Posterior vena cava (tissue), 2 donors: ENCODE measurements at places on chromosomes 5 and 9. TPM values are rescaled to one million over a fixed set of nuclear protein-coding genes. Genes with fewer than 3 reads are reported as not detected.
A peak's percentile ranks its signal among the peaks of the same experiment; 100 is the strongest.

ISL1 gene
- total RNA-seq, result not detected

AGXT2 gene
- not detected for total RNA-seq

OTP gene
- not detected for total RNA-seq

DEPDC1B gene
- total RNA-seq, result 0.37 TPM

GHR gene
- 11.4 TPM for total RNA-seq

GRCh38 chr9:134553061-134553891 is 88.3 kb upstream of the COL5A1 start:
- peak; percentile 82 for DNase-seq

DNA sequence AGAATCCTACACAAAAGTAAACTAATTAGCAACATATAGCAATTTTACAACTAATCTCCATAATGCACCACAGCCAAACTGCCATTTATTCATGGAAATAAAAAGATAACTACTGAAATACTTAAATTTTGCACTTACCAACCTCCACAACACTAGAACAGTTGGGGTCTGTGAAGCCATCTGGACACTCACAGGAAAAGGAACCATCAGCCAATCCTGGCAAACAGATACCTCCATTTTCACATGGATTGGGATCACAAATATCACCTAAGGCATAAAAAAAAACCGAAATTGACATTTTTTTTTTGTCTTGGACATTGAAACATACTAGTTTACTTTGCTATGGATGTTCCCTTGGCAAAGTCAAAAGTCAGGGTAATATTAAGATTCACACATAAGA is 130.7 kb downstream of the EDIL3 start:
- DNase-seq, result no peak

DNA sequence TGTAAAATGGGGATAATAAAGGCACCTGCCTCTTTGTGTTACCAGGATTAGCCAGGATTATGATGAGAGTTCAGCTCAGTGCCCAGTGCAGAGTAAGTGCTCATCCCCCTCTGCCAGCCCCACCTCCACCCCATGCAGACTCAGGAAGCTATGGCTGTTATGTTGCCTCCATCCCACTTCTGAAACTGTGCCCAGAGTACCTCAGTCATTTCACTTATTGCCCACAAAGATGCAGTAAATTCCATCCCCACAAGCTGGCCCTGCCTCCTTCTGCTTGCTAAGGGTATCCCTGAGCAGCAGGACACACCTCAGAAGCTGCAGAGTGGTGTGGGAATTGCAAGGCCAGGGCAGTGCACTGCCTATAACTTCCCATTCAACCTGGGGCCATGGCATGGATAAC is 415.1 kb downstream of the SPOCK1 start:
- no peak for DNase-seq

DNA sequence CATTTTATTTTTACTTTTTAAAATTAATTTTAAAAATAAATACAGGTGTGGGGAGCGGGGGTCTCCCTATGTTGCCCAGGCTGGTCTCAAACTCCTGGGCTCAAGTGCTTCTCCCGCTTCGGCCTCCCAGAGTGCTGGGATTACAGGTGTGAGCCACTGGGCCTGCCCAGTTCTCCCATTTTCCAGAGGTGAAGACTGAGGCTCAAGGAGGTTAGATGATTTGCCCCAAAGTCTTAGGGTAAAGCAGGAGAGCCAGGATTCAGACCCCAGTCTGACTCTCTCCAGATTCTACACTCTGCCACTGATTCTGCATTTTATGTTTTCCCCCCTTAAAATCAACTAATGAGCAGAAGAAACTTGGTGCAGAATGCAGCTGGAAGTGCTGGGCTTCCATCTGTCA is 36.9 kb downstream of the CFAP77 start:
- no peak for DNase-seq

DNA sequence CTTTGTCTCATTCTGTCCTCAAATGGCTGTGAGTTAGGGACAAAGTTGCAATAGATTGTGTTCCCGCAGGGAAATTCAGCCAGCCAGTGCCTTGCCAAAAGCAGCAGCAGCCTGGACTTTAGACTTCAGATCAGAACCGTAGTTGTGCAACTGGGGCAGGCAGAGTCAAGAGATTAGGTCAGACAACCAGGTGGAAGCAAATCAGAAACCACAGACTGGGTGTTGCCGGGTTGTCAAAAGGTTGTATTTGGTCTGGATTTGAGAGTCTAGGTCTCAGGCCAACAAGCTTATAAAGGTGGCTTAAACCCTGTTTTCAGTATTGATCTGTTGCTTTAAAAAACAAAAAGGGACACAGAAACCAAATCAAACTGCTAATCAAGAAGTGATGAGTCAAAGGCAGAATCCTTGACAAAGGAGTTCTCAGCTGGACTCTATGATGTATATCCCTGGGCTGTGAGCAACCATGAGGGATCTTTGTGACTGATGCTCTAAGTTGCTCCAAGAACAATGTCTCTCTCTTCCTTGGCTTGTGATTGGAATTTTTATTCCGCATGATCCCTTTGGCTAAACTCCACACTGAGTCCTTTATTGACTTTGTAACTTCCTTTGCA is 20.9 kb downstream of the RFK start:
- DNase-seq, result no peak

GRCh38 chr9:99867968-99868367 is 38.5 kb upstream of the STX17 start:
- no peak for DNase-seq

- no peak for DNase-seq
Measured at GRCh38 chr5:51632793-51633192, 249.5 kb downstream of the ISL1 start.

DNA sequence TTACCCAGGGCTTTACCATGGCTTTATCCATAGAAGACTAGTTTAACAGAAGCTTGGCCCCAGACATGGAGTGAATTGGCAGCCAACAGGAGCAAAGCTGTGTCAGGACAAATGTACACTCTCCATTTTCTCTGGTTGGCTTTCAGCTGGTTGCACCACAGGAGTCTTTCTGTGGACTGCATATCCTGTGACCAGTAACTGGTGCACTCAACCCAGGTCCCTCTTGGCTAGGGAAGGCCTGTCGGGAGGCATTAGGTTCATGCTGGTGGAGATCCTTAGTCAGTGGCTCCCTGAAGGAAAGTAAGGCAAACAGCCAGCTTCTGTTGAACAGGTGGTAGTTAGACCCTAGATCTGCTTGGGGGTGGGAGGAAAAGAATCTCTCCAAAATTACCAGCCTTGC is 146.9 kb upstream of the TLX3 start:
- DNase-seq, result no peak

DNA sequence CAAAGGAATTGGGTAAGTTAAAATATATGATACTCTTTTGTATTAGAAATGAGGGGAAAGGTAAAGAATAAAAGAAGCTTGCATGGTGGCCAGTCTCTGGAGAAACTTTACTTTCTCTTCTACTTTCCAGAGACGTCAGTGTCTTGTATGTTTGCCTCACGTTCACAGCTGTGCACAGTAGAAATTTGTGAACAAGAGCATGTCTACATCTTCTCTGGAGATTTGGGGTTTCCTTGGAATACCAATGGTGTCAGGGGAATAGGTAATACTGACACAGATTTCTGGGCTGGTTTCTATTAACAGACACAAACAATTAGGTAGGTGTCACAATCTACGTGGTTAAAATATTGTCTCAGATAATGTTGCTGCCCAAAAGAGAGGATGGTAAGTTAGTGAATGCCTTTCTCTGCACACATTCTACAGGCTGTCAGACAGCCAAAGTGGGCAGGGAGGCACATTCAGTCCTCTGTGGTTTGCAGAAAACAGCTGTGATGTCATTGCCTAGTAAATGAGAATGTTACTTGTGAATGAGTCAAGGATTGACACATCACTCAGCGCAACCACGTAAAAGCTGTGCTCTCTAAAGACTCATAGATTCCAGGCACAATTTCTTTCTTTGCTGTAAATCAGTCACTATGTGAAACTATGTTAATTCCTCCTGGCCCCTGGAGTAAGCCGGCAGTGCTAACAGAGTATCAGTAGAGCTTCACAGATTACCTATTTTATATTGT is 397.1 kb downstream of the MAN2A1 start:
- no peak for DNase-seq
